ENCODE measurements at places on chromosomes 6 and 20. TPM values are rescaled to one million over a fixed set of nuclear protein-coding genes. Genes with fewer than 3 reads are reported as not detected.

GRCh38 chr20:14820771-14821170, 483.4 kb upstream of the FLRT3 start:
- no peak overlapping the region for H3K27ac ChIP-seq
- H3K27me3 ChIP-seq = no peaks in the 10 kb centered on the region
- no peak overlapping the region for H3K4me3 ChIP-seq
- no peaks in the 10 kb centered on the region for H3K36me3 ChIP-seq
- H3K4me1 ChIP-seq = no peaks in the 10 kb centered on the region
- no peak for DNase-seq

GRCh38 chr6:33217246-33217645, 8.9 kb downstream of the RING1 start:
- H3K27ac ChIP-seq = no peak overlapping the region
- no peaks in the 10 kb centered on the region for H3K36me3 ChIP-seq
- no peak for DNase-seq
- H3K4me1 ChIP-seq = peaks cover 21% of the 10 kb centered on the region
- peaks cover 19% of the 10 kb centered on the region for H3K27me3 ChIP-seq

- H3K4me3 ChIP-seq = no peak overlapping the region
- no peaks in the 10 kb centered on the region for H3K36me3 ChIP-seq
- DNase-seq = peak; percentile 39
- H3K27ac ChIP-seq = peak overlapping the region; percentile 17
Observed at GRCh38 chr6:134161041-134161440, 108.6 kb upstream of the SLC2A12 start.

DNA sequence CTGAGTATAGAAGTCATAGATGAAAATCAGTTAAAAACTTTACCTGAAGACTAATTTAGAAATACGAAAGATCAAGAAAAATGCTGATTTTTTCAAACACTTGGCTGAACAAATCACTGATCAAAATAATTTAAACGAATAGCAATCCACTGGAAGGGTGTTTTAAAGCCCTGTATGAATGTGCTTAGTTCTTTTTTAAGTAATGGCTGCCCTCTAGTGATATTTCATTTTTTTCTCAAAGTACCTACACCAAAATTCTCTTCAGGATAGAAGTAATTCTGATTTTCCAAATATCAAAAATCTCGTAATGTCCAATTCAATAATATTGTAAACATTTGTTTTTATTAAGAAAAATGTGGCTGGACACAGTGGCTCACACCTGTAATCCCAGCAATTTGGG, 32.5 kb downstream of the AKAP7 start:
- H3K27ac ChIP-seq = no peak overlapping the region
- no peaks in the 10 kb centered on the region for H3K36me3 ChIP-seq
- H3K4me1 ChIP-seq = peaks cover 37% of the 10 kb centered on the region
- H3K4me3 ChIP-seq = no peak overlapping the region
- peaks cover 2% of the 10 kb centered on the region for H3K27me3 ChIP-seq
- no peak for DNase-seq

DNA sequence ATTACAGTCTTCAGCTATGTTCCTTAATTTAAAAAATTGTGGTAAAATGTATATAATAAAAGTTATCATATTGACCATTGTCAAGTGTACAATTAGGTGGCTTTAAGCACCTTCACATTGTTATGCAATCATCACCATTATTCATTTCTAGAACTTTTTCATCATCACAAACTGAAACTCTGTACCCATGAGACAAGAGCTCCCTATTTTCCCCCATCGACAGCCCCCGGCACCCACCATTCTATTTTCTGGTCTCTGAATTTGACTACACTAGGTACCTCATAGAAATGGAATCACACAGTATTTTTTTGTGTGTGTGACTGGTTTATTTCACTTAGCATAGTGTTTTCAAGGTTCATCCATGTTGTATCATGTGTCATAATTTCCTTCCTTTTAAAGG, 39.7 kb upstream of the FYN start:
- H3K27me3 ChIP-seq = no peaks in the 10 kb centered on the region
- H3K4me3 ChIP-seq = no peak overlapping the region
- H3K27ac ChIP-seq = no peak overlapping the region
- no peak for DNase-seq
- peaks cover 13% of the 10 kb centered on the region for H3K4me1 ChIP-seq

GRCh38 chr20:9660236-9660868, 146.0 kb downstream of the LAMP5 start:
- no peaks in the 10 kb centered on the region for H3K36me3 ChIP-seq
- H3K27me3 ChIP-seq = no peaks in the 10 kb centered on the region
- H3K27ac ChIP-seq = no peak overlapping the region
- no peak for DNase-seq
- no peaks in the 10 kb centered on the region for H3K4me1 ChIP-seq

- no peak for DNase-seq
- H3K4me3 ChIP-seq = no peak overlapping the region
- peaks cover 19% of the 10 kb centered on the region for H3K27me3 ChIP-seq
- no peaks in the 10 kb centered on the region for H3K4me1 ChIP-seq
- H3K36me3 ChIP-seq = no peaks in the 10 kb centered on the region
Observed at GRCh38 chr6:159089909-159090308, 45.1 kb upstream of the TAGAP start.

Gene GPR63
- total RNA-seq = 1.3 TPM

Gene DNAH8
- total RNA-seq = not detected

Gene RFX6
- total RNA-seq = not detected
